C1 segment of cervical spinal cord (tissue), 14 donors: ENCODE measurements at places on chromosomes 7 and 10.

DNA sequence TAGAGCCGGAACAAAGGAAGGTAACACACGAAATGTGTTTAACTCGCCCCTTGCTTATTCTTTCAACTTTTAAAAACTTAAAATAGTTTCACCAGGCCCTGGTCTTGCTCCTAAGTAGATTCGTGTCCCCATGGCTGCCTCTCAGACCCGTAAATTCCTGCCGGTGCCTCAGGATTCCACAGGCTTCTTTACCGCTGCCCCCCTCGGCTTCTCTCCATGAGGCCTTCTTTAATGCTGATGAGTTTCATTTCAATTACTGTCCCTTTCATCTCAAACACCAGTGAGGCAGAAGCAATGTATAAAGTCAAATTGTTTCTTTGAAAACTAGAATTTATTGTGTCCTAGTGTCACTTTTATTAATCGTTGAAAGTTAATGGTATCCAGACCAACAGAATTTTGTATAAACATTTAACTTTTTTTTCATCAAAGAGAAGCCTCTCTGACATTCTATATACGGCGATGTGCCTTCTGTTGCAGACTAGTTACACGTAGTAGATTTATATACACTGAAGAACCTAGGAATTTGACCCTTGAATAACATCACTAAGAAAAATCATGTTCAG is 225.2 kb downstream of the C7orf25 start:
- no peak for DNase-seq

DNA sequence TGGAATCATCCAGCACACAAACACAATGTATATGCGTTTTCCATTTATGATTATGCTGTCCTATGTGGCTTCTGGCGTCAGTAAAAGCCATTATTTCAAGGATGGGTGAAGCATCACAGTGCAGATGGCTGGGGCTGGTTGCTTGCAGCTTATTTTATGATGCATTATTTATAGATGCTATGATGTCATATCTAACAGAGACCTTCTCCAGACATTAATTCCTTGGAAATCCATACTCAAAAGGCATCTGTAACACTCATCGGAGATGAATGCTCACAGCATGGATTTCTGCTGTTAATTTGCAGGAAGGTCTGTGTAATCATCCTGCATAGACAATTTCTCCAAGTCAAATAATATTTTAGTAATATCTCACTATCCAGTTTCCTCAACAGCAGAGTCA is 7.2 kb downstream of the RGS10 start:
- DNase-seq = no peak

DNA sequence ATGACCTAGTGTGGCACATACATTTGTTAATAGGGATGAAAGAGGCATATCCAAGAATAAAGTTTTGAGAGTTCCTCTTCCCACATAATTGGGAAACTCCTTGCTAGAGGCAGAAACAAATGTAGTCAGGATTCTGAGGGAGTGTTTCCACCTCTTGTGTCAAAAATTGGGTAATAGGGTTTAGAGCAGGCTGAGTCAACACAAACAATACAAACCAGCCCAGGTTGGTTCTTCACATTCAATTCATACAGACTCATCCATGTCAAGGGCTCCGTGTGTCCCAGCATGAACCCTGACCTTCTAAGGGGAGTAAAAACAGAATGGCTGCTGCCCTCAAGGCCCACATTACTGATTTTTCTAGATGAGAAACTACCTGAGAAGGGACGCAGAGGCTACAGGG is 75.3 kb downstream of the GLI3 start:
- no peak for DNase-seq

DNA sequence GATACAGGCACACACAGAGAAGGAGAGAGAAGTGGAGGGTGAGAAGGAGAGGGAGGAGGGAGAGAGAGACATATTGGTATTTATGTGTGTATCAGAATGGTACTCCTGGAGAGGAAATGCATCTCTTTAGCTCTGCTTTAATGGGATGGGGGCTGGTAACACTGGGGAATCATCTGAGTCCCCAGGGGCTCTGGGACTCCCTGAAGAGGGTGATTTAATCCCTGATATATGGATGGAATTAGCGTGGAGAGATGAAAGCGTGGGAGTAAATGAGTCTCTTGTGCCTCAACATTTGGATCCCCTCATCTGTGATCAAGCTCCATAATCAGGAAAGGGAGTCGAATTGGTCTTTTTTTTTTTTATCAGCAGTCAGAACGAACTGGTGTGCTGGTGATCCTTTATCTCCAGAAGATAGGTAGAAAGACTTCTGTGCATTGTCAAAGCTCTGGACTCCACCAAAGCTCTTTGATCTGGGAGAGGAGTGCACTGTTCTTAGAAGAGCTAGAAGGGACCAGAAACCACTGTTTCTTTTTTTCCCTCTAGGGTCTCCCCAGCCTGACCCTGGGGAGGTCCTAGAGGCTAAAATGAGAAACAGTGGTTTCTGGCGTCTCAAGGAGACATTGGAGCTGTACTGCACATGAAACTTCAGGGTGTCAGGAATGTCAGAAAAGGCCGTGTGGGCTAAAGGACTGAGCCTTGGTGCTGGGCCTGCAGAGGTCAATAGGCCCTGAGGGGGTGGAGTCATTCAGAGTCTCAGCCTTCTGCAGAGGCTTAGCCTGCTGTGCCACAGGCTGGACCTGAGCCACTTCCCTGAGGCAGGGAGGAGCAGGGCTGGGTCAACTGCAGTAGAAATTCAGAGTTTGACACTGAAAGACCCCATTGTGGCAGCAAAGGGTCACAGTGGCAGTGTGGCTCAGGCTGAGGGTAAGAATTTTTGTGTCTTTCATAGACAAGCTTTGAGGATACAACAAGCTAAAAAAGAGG is 234.4 kb upstream of the SLC26A5 start:
- DNase-seq = no peak
